ENCODE measurements at places on chromosomes 3 and 15.

GRCh38 chr15:81196576-81197254 is at the start of gene IL16:
TSS of gene IL16 (plus strand) at chr15:81196879. CDS start at chr15:81225400, 28,521 bp downstream.
- no peak for DNase-seq

- no peak for DNase-seq
Measured at GRCh38 chr3:110811050-110811449, 260.6 kb upstream of the NECTIN3 start.

GRCh38 chr3:12327021-12327420 is 38.2 kb downstream of the PPARG start:
- no peak for DNase-seq

- no peak for DNase-seq
Measured at GRCh38 chr3:149992416-149993058, 21.8 kb upstream of the PFN2 start.

DNA sequence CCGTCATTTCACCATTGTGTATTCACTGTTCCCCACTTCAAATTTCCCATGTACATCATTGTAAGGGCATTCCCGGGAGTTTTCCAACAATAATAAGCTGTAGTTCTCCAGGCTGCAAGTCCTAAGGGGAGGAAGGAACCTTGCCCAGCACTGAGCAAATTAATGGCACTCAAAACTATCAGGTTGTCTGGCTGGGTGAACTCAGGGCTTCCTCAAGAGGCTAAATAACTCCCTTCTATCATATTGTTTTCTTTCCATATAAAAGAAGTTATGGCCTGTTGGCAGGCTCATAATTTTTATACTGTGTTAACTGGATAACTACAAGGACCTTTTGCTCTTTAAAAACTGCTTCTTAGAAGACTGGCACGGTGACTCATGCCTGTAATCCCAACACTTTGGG is 71.4 kb downstream of the SEMA6D start:
- no peak for DNase-seq

GRCh38 chr3:101858464-101859030 is 9.2 kb downstream of the NFKBIZ start:
- DNase-seq, result no peak

DNA sequence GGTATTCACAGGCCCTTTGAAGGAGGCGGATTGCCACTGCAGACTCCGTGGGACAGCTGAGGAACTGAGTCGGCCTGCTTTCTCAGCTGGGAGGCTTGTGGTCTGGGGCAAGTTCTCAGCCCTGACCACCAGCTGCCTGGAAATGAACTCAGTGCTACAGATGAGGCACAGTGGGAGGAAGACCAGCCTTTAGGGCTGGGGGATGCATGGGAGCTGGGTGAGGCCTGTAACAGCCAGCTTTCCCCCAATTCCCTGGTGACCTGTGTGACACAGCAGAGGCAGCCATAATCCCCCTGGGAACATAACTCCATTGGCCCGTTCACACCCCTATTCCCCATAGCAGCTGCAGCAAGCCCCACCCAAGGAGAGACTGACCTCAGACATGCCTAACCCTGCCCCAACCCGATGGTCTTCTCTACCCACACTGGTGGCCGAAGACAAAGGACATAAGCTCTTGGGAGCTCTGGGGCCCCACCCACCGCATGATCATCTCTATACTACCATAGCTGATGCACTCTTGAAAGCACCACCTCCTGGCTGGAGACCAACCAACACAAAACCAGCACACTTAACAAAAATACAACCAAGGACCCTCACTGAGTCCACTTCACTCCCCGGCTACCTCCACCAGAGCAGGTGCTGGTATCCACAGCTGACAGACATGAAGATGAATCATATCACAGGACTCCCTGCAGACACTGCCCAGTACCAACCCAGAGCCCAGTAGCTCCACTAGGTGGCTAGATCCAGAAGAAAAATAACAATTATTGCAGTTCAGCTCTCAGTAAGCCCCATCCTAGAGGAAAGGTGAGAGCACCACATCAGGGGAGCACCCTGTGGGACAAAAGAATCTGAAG is 24.9 kb downstream of the ZMAT3 start:
- DNase-seq, result no peak

DNA sequence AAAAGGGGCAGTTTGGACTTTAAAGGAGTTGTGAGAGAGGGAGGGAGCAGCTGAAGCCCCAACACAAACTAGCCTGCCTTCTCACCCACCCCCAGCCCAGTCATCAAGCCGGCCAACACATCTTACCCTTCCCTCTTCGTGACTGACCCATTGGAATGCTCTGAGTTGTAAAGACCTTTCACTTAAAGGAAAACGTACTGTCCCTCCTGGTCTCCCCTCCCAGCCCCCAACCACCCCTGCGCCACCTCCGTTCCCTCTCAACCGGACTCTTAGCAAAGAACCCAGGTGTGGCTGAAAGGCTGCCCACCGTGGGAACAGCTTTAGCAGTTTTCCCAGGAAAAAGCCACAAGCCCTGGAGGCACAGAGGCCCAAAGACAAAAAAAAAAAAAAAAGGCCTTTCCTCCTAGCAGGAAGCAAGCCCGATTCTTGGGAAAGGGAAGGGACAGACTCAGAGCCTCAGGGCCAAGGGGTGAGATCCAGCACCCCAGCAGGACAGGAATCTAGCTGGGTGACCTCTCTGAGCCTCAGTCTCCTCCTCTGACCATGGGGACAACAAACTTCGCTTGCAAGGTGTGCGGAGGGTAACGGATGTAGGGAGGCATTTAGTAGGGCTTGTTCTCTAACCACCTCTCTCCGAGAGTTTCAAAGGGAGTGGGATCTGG is 2.4 kb downstream of the CYP11A1 start:
- DNase-seq, result no peak

DNA sequence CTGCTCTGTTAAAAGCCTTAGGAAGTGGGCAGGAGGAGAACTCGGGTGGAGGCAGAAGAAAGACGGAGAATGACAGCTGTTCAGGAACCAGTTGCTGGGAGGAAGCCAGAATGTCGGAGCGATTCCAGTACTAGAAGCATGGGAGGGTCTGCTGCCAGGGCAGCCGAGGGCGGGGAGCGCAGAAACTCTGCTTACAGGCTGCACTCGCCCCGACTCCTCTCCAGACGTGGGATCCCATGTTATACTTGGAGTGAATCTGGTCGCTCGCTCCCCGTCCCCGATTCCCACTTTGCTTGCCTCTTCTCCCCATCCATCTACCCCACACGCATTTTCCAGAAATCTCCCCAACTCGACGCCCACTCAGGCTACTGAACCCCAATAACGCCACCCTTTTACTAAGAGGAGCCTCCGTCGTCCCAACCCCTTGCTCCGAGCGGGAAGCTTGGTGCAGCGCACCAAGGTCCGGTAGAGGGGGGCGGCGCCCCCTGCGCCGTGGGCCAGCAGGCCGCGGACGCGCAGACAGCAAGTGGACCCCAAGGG is 665 bp downstream of the GATM start:
- DNase-seq, result no peak

DNA sequence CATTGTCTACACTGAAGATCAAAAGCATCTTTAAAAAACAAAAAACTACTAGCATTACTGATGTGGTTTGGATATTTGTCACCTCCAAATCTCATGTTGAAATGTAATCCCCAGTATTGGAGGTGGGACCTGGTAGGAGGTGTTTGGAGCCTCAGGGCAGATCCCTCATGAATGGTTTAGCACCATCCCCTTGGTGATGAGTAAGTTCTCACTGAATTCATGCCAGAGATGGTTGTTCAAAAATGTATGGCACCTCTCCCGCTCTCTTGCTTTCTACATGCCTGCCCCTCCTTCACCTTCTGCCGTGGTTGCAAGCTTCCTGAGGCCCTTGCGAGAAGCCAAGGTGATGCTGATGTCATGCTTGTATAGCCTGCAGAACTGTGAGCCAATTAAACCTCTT is 136.6 kb upstream of the FHIT start:
- DNase-seq, result no peak

Measured in kidney capillary endothelial cell (primary cell).